Anterior cingulate cortex (tissue), 58 donors: ENCODE measurements at places on chromosomes 1 and 21.

- DNase-seq, result no peak
Observed at GRCh38 chr21:46308431-46308830, 15.2 kb downstream of the C21orf58 start.

GRCh38 chr1:152112101-152112884, 3.0 kb downstream of the TCHH start:
- no peak for DNase-seq

DNA sequence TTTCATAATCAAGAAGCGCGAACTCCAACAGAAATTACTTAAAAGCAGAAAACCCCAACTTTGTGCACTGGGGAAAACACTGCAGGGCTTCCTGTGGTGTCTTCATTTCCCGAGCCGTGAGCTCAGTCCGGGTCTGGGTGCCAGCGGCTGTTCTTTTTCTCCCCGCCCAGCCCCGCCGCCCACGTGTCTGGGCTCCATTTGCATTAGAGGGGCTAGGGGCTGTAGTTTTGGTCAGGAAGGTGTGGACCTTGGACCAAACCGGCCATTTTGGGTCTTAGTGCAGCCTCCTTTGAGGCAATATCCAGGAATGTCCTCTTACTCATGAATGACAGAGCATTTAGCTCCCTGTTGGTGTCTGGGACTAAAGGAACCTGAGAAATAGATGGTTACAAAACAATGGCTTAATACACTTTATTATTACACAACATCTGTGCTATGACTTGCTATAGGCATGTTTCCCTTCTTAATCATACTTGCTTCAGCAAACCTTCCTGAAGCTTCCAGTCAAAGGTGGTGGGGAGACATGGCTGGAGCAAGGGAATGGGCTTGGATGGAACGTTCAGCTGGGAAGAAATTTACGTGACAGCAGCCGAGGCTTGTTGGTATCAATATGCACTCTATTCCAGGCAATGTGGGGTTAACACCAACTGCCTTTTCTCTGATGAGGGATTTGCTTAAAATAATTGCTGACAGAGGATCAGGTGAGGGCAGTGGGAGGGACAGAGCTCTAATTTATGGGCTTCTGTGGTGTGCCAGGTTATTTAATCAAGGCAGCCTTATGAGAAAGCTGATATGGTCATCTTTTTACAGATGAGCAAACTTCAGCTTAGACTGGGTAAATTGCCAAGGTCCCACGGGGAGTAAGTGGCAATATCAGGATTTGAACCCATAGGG, 1.1 kb downstream of the AGTRAP start:
- DNase-seq, result no peak

GRCh38 chr1:224149709-224150108, 33.3 kb upstream of the DEGS1 start:
- DNase-seq, result no peak

DNA sequence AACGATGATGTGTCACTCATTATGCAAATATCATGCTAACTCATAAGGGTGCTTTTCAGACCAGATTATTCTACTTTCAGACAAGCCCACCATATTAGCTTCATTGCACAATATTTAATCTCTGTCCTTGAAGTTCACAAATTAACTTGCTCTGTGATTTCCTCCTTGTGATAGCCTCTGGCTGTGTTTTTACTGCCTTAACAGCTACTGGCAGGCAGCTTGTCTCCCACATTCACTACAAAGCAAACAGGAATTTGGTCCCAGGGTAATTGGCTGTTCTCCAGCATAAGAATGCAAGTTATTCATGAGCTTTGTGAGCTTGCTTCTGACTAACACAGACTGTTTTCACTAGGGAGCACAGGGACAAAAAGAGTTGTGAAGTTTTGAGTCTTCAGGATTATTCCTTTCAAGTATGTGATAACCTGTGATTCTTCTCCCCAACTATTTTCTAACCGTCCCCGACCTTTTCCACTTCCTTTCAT, 87.9 kb upstream of the HMCN1 start:
- peak; percentile 12 for DNase-seq
